GM19239 (cell line): ENCODE measurements at places on chromosomes 7 and 10.
A peak's percentile ranks its signal among the peaks of the same experiment; 100 is the strongest.

DNA sequence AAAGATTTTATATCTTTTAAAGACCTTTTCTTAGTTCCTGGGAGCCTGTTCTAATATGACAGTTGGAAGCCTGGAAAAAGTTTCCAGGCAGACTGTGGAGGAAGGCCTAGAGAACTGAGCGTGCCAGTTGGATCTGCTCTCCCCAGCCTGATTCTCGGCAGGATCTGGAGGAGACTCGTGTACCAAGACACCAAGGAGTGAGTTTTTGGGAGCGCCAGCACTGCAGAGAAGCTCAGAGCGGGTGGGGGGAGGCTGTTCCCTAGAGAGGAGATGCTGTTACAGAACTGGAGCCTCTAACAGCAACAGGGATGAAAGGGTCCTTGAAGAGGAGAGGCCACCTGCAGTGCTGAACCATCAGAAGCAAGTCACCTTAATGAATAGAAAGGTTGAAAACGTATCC is 52.9 kb downstream of the LYZL2 start:
- no peak for DNase-seq

GRCh38 chr7:130388671-130389070 is 8.4 kb downstream of the CPA1 start:
- DNase-seq, result no peak

DNA sequence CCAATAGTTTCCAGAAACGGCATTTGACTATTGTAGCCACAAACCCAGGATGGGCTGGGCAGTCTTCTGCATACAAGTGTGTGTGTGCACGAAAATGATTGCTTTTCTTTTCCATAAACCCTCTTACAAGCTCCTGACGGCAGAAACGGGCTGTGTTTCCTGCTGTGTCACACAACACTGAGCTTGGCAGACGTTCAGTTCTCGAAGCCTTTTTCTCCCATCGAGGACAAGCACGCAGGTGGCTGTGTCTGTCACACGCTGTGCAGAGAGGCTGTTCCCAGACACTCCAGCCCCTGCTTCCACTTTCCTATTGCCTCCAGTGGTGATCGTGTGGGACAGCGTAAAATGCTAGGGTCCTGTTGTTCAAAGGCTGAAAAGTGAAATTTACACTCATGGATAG is 32.1 kb downstream of the RBAK start:
- DNase-seq, result no peak

DNA sequence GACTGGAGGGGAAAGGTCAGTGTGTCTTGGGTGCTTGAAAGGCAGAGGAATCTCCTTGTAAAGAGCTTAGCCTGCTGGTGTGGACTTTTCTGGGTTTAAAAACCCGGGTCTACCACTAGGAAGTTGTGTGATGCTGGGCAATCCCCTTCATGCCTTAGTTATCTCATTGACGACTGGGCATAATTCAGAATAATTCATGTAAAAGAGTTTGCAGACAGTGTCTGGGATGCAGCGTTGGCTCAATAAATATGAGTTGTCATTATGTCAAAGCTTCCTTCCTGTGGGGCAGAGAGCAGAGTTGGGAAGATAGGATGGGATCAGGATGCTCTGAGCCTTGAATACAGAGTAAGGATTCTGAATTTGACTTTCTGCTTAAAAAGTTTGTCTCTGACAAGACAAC is 196.4 kb downstream of the ADRA2A start:
- no peak for DNase-seq

DNA sequence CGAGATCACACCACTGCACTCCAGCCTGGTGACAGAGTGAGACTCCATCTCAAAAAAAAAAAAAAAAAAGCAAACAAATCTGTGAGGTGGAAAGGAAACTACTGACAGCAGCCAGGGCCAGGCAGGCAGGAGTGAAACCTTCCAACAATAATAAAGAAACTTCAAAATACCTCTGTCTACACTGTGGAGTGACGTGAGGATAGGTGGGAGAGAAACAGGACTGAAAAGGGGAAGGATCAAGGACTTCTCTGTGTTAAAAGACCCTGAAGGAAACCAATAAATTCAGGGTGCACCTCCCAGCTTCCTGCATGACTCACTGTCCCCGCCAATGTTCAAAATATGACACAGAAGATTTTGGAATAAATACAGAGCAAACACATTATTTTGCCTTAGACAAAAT is 82.9 kb downstream of the KIAA1549 start:
- no peak for DNase-seq

DNA sequence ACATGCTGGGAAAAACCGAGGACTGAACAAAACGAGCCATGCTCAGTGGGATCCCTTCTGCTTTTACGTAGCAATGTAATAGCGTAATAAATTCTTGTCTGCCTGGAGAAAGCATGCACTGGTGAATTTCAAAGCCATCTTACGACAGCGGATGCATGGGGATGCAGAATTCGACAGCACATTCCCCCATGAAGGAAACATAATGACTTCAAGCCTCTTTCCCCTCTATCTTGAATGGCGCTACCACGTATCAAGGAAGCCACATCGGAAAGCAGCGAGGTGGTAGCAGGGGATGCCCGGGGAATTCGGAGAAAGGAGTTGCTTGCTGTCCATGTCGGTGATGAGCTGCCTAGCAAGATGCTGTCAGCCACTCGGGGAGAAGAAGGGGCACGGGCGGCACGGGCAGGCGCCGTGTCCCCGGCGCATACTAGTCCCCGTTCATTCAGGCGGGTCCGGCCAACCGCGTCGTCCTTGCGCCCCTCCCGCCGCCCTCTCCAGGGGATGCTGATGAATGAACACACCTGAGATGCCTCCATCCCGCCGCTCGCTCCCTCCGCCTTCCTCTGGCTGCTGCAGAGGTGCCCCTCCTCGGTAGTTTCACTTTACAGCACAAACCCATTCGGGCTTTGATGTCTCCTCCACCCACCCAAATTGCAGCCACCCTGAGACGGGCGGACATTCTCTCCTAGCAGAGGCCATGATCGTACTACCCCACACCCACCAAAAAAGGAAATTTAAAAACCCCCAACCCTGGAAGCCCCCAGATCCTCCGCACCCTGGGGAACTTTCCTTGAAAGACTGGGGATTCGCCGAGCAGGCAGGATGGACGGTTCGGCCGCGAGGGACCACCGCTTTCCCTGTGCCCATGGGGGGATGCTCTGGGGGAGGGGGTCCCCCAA is 644 bp downstream of the SORBS1 start:
- peak; percentile 56 for DNase-seq

DNA sequence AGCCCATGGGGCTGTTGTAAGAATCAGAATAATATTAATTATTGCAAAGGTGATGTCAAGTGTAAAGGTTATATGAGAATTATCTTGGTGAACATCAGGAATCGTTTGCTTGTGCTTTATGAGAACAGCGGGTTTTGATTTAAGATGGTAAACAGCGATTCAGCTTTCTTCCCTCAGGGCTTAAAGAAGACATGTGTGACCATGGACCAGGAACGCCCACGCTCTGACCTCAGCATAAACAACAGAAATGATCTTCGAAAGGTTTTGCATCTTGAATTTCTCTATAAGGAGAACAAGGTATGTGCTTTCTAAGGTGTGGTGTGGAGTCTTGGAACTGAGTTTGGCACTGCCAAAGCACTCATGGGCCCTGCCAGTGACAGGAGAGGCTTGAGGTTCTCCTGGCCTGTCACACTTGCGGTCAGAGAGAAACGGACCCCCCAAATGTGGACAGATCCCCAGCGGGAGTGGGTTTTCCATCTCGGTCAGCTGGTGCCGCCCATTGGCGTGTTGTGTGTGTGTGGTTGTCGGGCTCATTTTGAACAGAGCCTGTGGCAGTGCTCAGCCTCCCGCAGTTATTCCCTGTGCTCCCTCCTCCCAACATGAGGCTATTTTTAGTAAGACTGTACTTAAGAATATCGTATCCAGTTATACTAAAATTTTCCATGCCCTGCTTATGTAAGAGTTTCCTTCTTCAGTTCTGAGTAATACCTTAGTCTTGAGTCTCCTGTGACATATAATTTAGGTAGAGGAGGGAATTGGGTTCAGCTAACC is 7.2 kb downstream of the MINDY4 start:
- no peak for DNase-seq

DNA sequence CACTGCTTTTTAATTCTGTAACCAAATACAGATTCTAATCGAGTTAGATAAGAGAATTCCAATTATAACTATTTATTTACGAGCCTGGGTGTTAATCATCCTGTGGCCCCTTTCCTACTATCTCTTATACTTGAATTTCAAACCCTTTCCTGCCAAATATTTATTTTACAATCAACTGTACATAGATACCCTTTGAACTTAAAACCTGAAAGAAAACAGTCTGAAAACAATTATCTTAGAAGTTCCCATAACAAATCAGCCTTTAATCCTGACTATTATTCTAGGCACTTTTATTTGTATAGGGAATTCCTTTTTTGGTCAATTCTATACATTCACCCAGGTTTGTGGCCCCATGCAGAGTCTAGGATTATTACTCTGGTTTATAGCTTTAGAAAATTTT is 10.6 kb upstream of the GPR37 start:
- no peak for DNase-seq

- no peak for DNase-seq
These were observed 102.8 kb upstream of the RET start for GRCh38 chr10:42973870-42974692.

DNA sequence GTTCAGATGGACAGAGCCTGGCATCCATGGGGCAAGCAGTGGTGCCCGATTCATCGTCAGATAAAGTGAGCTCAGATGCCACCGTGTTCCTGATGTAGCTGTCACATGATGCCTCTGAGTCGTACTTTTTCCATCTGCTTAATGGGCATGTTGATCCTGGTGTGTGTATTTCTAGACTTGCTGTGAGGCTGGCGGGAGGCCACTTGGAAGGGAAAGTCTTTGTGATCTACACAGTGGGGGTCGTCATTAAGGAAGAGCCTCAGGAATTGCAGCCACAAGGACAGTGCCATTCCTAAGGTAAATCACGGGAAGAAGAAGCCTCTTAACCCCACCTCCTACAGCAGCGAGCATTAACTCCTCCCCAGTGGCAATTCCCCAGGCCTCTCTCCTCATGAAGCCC is 63.0 kb downstream of the RGS10 start:
- DNase-seq, result no peak

DNA sequence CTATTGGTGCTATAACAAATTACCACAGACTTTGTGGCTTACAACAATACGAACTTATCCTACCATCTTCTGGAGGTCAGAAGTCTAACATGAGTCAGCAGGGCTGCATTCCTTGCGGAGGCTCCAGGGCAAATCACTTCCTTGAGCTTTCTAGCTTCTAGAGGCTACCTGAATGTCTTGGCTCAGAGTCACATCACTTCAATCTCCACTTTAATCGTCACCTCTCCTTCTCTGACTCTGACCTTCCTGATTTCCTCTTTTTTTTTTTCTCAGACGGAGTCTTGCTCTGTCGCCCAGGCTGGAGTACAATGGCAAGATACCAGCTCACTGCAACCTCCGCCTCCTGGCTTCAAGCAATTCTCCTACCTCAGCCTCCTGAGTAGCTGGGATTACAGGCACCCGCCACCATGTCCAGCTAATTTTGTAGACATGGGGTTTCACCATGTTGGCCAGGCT is 44.6 kb upstream of the ANAPC16 start:
- no peak for DNase-seq

- DNase-seq, result no peak
These were observed 26.4 kb downstream of the ANXA8 start for GRCh38 chr10:47457528-47457820.

GRCh38 chr7:99089914-99090629 is 53.8 kb downstream of the SMURF1 start:
- no peak for DNase-seq

GRCh38 chr10:69643779-69644657 is 14.0 kb downstream of the FAM241B start:
- DNase-seq, result no peak

DNA sequence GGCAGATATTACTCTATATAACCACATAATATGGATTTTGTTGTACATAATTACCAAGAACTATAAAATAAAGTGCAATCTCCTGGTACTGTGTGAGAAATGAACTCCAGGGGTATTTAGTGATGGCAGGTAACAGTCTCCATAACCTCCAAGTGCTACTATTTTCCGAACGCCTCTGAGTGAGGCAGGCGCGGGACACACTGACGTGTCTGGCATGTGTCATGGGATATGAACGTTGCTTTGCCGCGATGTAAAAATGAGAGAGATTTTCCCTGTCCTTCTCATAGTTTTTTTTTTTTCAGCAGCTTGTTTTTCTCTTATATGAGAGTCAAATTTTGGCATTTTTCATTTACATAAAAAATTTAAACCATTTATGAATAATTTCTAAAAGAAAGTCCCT is 3.6 kb downstream of the ADARB2 start:
- no peak for DNase-seq

DNA sequence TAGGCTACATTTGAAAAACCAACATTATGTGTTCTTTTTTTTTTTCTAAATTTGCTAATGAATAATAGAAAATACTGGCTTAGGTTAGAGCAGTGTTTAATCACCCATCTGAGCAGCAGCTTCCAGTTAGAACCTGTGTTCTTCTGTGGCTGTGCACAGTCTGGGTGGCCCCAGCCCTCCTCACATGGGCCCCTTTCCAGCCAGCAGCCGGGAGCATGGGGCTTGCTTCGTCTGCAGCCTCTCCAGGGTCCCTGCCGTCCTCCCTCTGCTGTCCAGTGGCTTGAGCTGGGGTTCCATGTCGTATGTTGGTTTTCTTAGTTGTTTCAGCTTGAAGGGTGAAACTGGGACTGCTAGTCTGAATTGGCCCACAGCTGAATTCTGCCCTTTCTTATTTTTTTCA is 37.3 kb downstream of the BNIP3 start:
- no peak for DNase-seq

DNA sequence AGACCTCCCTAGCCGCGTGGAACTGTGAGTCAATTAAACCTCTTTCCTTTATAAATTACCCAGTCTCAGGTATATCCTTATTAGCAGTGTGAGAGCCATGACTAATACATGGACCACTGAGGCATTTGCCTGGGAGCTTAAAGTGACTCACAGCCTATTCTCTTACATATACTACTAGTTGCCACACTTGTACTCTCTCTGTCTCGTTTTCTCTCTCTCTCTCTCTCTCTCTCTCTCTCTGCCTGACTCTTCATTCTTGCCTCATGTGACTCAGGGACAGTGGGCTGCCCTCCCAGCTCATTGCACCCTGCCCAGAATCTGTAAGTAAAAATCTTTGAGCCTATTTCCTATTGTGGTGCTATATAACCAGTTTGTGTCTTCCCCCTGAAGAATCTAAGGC is 238.5 kb upstream of the MAGI2 start:
- no peak for DNase-seq

- DNase-seq, result no peak
These were observed 11.6 kb upstream of the ADAMTS14 start for GRCh38 chr10:70660722-70661121.

GRCh38 chr7:22725585-22725984 is 1.4 kb upstream of the IL6 start:
- DNase-seq, result no peak

- DNase-seq, result no peak
These were observed 68.2 kb downstream of the CH25H start for GRCh38 chr10:89138755-89139490.
